ENCODE measurements at places on chromosomes 1 and 21. TPM values are rescaled to one million over a fixed set of nuclear protein-coding genes. Genes with fewer than 3 reads are reported as not detected.

The AMPD1 gene
- not detected for total RNA-seq

The PLEKHA6 gene
- total RNA-seq = 94.9 TPM

DNA sequence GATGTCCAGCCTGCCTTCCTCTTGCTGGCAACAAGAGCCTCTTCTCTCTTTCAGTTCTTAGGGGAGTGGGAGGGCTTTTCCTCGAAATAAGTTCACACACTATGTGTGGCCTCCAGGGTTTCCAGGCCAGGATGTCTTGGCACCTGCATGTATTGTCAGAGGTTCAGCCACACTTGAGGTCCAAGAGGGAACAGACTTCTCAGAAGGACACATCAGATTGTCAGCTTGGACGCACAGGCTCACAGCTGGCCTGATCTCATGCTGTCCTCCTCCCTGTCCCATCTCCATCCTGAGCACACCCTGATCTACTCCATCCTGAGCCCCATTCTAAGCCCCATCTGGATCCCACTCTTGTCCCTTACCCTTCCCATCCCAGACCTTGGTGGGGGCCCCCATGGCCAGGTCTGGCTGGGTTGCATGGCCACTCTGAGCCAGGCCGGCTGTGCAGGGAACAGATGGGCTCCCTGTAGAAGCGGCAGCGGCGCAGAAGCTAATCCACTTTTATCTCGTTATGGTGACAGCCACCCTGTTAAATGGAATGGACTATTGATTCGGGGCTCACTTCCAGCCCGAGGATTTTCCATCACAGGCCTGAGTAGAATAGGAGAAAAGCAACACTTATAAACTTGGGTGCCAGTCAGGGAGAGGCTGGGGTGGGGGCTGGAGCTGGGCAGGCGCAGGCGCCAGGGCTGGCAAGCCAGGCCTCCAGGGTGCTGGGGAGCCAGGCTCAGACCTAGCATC lies 85.1 kb upstream of the CSF3R start:
- no peak for DNase-seq

GRCh38 chr1:221925947-221926346 lies 184.1 kb upstream of the DUSP10 start:
- no peak for DNase-seq

DNA sequence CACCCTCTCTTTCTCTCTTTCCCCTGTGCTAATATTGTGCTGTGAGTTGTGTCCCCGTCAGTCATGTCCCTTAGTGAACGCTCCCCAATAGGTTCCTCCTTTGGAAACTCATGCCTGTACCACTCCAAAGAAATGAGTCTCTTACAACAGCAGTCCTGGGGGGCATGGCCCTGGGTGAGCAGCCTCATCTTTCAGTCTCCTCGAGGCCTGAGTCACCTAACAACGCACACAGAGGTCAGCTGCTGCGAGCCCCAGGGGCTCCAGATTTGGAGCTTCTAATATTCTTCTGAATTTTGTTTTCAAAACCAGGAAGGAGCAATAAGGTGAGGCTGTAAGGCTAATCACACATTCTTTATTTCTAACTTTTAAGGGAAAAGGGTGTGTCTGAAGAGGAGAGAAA lies 30.5 kb upstream of the ZBTB8A start:
- no peak for DNase-seq

Measured in Calu3 (cell line).